NCI-H2171 treated with DMSO at 0.1 percent for 48 hours (cell line): ENCODE measurements at places on chromosomes 2 and 18.

GRCh38 chr2:238027058-238027457 lies 33.7 kb upstream of the SCLY start:
- no peak for DNase-seq

DNA sequence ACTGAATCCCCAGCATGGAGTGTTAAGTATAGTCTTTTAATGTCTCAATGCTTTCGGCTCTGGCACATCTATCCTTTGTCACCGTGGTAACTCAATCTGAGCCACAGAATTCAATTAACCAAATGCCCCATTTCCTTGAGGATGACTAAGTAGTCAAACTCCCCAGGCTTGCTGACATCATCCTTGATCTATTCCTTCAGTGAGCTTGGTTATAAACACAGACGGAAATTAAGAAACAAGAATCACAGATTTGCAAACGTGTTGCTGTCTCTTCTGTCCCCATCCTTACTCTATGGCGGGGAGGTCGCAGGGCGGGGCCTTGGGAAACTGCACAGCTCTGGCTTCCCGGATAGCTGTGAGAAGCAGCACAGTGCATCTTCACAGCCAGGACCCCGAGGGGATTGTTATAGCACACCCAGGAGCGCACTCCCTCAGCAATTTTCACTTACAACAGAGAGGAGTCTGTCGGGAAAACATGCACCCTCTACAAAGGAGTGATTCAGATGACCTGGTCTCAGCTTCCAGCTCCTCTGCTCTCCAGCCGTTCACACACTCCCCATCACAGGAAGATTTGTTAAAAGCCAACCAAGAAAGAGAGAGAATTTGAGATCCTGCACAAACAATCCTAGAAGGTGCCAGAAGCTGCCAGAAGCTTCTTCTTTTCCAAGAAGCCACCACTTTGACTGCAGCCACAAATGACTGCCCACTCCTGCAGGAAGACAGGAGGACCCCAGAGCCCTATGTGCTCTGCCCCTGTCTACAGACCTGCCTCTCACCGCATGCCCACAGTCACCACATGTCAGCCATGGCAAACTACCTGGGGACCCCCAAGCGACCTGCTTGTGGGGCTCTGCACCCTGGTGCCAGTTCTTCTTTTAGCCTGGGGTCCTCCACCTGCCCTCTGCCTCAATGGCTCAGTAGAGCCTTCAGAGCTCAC lies 44.9 kb upstream of the YWHAQ start:
- peak; percentile 19 for DNase-seq

DNA sequence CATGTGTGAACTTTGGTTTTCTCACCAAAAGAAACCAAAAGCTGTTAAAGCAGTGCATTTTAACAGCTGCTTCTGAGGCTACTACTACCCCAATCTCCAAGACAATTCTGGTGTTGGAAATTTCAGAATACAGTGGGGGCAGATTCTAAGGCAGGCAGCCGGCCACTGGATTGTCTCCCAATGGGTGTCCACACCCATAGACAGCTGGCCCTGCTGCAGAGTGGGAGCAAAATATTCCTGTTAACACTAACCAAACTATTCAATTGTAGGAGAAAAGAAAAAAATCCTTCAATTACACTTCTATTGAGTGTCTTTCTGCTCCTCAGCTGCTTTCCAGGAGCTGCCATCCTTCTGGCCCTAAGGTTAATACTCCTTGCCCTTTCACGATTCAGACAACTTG lies 223.7 kb downstream of the ALK start:
- no peak for DNase-seq

DNA sequence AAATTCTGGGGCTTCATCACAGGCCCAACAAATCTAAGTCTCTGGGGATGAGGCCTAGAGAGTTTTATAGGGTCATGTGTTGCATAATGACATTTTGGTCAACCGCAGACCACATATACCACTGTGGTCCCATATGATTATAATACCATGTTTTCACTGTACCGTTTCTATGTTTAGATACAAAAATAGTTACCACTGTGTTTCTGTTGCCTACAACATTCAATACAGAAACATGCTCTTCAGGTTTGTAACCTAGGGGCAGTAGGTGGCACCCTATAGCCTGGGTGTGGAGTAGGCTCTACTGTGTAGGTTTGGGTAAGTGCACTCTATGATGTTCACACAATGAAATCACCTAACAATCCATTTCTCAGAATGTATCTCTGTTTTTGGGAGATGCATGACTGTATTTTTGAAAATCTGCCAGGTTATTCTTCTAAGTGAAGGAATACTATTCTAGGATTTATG lies 485.2 kb downstream of the PTPRM start:
- peak; percentile 26 for DNase-seq

- no peak for DNase-seq
Observed at GRCh38 chr2:142330458-142330857, 199.6 kb upstream of the LRP1B start.

GRCh38 chr18:48688961-48689360 lies 150.1 kb downstream of the CTIF start:
- DNase-seq, result no peak

- no peak for DNase-seq
Observed at GRCh38 chr2:233353101-233353768, 1.1 kb upstream of the DGKD start.

DNA sequence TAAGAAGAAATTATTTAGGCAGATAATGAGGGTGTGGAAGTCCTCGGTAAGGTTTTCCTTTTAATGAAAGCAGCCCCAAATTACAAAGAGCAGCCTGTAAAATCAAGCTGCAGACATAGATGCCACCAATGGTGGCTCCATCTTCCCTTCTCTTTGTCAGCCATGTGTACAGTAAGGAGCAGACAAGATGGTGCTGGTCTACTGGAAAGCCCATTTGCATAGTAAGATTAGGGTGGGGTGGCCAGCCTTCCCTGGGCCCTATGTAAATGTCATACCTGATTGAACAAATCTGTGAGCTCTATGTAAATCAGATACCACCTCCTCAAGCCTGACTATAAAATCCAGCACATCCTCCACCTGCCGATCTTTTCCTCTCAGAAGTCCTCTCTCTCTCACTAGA lies 154.4 kb upstream of the SERTAD2 start:
- DNase-seq, result no peak

DNA sequence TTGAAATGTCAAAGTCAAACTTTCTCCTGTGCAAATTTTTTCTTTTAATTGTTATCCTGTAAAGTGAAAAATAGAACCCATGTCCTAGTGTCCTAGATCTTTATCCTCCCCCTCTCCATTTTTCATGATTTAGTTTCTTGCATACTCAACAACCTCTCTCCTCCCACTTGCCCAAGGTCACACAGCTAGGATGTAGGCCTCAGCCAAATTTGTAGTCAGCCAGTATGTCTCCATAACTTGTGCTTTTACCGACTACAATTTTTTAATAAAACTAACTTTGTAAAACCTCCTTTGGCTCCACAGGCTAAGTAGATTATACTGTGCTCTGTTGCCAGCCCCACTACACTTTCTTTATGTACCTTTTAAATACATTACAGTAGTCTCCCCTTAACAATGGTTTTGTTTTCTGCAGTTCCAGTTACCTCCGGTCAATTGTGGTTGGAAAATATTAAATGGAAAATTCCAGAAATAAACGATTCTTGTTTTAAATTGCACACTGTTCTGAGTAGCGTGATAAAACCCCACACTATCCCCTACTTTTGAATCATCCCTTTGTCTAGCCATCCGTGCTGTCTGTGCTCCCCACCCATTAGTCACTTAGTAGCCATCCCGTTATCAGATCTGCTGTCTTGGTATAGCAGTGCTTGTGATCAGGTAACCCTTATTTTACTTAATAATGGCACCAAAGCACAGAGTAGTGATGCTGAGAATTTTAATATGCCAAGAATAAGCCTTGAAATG lies 22.8 kb downstream of the GULP1 start:
- no peak for DNase-seq

DNA sequence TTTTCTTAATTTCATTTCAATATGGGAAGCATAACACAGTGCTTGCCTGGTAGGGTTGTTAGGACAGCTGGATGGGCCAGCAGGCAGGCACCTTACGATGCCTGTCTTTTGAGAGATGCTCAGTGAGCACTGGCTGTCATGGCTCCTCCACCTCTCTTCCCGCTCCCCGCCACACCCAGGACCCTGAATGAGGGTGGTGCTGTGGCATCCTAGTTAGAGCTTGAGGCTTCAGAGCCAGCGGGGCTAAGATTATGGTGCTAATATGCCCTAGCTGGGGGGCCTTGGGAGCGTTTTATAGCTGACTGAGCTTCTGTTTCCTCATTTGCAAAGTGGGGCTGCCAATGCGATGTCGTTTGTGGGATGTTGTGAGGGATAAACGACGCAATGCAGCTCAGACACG lies 37.7 kb downstream of the ASB1 start:
- no peak for DNase-seq

- DNase-seq, result peak; percentile 8
Observed at GRCh38 chr2:20077411-20077940, 26.0 kb upstream of the LAPTM4A start.

DNA sequence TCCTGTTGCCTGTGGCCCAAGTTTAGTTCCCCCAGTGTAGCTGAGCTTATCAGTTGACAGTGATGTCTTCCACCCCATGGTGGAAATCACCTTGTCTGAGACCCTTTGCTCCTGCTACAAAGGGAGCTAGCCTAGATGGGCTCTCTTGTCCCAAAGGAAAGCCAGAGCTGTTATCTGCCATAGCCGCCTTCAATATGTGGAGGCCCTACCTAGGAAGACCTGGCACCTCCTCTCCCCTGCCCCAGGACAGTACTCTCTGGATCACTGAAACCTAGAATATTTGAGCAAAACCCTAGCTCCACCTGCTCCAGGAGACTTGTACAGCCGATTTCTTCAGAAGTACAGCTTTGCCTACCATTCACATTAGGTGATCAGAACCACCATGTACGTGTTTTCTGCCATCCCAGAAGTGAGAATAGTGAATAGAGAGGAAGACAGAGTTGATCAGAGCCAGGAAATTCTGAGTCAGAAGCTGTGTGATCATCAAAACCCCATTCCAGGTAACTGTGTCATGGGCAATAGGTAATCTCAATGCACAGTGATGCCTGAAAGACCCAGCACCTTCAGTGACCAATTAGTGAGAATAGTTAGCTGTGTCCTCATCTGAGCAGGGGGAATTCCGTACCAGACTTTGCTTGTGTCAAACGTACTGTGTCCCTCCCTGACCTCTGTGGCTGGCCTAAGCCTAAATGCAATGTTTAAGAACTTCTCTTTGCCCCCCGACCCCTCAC lies 138.4 kb upstream of the ALPP start:
- no peak for DNase-seq

GRCh38 chr2:165952085-165952484 lies 1.5 kb downstream of the TTC21B start:
- DNase-seq, result no peak

GRCh38 chr2:221137385-221137784 lies 434.7 kb downstream of the EPHA4 start:
- no peak for DNase-seq

- DNase-seq, result peak; percentile 32
Observed at GRCh38 chr2:18546567-18546966, 13.9 kb downstream of the RDH14 start.

- DNase-seq, result no peak
Observed at GRCh38 chr2:164694275-164694695, 73.0 kb upstream of the GRB14 start.

DNA sequence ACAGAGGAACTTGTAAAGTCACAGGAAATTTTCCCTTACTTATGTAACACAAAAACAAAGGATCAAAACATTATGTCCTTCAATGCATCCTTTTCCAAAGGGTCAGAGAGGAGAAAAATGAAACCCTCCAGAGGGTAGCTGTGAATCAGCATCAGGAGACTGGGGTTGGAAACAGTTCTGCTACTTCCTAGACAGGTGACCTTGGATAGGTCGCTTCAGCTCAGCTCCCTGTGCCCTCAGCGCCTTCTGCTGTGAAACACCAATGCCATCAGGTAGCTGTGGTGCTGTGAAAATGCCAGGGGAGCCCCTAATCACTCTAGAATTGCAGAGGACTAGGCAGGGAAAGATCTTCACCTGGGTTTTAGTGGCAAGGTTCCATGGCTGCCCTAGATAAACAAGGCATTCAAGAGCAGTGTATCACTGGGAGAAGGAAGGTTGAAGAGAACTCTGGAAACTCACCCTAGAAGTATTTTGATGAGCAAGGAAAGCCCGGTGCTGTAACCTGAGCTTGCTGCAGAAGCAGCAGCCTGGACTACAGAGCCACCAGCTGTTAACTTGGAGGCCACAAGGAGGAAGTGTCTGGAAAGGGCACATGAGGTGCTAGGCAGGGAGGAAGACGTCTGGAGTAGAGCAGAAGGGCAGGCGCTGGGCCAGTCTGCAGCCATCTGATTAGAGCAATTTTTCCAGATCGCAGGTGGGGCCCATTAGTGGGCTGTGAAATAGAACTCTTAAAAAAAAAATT lies 100.7 kb upstream of the MCFD2 start:
- DNase-seq, result peak; percentile 97

- no peak for DNase-seq
Observed at GRCh38 chr2:190137561-190137960, 75.0 kb upstream of the MSTN start.

- no peak for DNase-seq
Observed at GRCh38 chr2:161306919-161307318, 1.3 kb upstream of the PSMD14 start.

- no peak for DNase-seq
Observed at GRCh38 chr18:45316127-45316526, 299.1 kb upstream of the SLC14A2 start.

- no peak for DNase-seq
Observed at GRCh38 chr2:239826786-239827522, 198.2 kb downstream of the NDUFA10 start.

DNA sequence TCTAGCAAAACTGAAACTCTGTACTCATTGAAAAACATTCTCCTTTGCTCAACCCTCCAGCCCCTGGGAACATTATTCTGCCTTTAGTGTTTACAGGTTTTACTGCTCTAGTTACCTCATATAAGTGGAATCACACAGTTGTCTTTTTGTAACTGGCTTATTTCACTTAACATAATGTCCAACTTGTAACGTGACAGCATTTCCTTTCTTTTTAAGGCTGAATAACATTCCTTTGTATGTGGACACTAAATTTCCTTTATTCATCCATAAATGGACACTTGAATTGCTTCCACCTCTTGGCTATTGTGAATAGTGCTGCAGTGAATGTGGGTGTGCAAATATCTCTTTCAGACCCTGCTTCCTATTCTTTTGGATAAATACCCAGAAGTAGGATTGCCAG lies 144.9 kb downstream of the ACTR3 start:
- DNase-seq, result no peak

- no peak for DNase-seq
Observed at GRCh38 chr2:205713086-205713485, 30.8 kb downstream of the NRP2 start.

DNA sequence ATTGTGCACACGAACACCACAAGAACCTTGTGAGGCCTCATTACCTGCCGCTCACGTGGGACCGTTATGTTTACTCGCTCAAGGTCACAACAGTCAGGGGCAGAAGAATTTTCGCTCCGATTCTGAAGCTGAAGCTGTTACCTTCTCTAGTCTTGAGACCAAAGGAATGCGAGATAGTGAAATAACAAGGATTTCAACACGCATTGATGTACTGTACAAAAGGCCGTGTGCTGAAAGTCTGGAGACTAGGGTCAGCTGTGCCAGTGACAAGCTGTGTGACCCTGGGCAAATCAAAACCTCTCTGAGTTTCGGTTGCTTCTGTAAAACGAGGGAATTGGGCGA lies 583 bp downstream of the NEMP2 start:
- no peak for DNase-seq
